ENCODE measurements at places on chromosomes 5 and 9.

DNA sequence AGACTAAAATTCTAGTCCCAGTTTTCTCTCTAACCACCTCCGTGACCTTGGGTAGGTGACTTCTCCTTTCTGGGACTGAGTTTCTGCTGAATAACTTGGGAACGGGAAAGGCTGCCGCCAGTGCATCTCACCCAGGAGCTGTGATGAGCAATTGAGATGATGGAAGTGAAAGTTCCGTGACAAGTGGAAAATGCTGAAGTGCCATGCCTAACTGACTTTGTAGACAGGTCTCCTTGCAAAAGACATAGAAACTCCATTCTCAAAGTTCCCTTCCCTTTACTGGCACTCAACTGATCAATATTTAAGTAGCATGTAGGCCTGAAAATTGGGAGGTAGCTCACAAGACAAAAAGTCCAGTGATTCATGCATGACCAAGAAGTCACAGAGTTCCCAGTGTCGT lies 6.3 kb upstream of the ADAM19 start:
- DNase-seq = no peak

- no peak for DNase-seq
These were observed 14.6 kb downstream of the URM1 start for GRCh38 chr9:128385496-128386460.

DNA sequence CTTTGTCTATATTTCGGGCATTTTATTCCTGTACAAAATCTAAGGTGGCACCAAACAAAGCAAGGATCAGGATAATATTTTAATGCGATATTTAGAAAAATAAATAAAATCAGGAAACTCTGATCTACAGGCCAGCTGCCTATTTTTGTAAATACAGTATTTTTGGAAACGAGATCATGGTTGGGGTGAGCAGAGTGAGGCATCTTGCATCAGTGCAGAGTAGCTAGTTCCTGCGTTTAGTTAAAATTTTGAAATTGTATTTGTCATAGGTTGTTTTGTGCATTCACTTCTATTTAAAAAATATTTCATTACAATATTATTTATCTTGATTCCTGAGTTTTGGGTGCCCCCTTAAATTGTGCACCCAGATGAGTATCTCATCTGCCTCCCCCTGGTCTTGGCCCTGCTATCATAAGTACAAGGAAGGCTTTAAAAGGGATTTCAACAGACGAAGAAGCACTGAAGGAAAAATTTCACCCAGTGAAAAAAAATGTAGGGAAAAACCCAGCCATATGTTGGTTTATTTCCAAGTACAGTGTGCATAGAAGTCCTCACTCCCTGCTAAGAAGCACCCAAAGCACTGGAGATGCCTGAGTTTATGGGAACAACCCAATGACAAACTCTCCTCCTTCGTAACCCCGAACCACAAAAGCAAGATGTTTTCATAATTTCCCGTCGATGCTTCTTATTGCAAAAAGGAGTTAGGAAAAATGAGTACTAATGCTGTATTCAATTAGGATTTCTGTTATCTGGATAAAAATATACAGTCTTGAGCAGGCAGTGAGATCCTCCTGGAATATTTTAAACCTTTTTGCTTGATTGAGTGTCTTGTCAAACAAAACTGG lies 304.7 kb upstream of the CLINT1 start:
- DNase-seq = no peak

- no peak for DNase-seq
These were observed 259.7 kb upstream of the IRX2 start for GRCh38 chr5:3010953-3011763.

DNA sequence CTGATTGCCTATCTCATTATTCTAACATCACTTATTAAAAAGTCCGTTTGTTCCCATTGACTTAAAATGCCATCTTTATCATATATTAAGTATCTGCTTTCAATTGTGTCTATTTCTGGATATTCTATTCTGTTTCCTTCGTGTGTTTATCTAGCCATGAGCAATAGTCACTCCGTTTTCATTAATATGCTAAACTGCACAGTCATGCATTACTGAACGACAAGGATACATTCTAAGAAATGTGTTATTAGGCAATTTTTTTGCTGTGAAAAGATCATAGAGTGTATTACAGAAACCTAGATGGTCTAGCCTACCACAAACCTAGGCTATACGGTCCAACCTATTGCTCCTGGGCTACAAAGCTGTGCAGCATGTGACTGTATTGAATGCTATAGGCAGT lies 482.9 kb downstream of the IRX1 start:
- DNase-seq = no peak

DNA sequence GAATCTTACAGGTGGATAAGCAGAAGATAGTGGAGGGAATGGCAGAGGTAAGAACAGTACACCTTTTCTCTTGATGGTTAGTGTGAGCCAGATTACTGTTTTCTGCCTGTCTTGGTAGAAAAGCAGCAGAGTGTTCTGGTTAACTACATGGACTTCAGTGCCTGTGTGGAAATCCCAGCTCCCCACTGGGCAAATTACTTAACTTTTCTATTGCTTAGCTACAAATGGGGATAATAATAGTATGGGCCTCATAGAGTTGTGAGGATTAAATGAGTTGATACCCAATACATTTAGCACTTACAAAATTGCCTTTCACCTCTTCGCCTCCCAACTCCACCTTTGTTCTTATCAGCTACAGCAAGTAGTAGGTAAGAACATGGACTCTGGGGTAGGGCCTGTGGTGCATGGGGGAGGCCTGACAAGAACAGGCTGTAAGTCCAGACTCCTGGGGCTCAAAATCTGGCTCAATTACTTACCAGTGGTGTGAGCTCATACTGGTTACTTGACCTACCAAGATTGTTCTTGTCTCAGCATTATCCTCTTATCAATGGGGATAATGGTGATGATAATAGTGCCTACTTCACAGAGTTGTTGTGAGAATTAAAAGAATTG lies 125.1 kb downstream of the LIFR start:
- DNase-seq = no peak

- DNase-seq = no peak
These were observed 104.3 kb downstream of the PLPPR1 start for GRCh38 chr9:101132801-101133200.

GRCh38 chr5:76788362-76788761 lies 30.5 kb upstream of the F2RL1 start:
- no peak for DNase-seq

- no peak for DNase-seq
These were observed 46.2 kb downstream of the ASS1 start for GRCh38 chr9:130490981-130491380.

- DNase-seq = peak; percentile 87
These were observed 14.3 kb downstream of the GBGT1 start for GRCh38 chr9:133149130-133150015.

DNA sequence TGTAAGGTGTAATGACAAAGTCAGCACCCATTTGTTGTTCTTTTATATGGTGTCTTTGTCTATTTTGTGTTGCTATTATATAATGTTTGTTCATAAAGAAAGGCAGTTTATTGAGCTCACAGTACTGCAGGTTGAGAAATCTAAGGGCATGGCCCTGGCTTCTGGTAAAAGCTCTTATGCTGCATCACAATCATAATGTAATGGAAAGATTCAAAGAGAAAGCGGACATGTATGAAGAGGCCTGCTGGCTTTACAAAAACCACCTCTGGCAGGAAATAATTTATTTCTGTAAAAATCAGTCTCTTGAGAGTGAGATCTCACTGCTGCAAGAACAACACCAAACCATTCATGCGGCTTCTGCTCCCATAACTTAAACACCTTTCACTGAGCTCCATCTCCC lies 746.7 kb upstream of the FAM174A start:
- DNase-seq = no peak

DNA sequence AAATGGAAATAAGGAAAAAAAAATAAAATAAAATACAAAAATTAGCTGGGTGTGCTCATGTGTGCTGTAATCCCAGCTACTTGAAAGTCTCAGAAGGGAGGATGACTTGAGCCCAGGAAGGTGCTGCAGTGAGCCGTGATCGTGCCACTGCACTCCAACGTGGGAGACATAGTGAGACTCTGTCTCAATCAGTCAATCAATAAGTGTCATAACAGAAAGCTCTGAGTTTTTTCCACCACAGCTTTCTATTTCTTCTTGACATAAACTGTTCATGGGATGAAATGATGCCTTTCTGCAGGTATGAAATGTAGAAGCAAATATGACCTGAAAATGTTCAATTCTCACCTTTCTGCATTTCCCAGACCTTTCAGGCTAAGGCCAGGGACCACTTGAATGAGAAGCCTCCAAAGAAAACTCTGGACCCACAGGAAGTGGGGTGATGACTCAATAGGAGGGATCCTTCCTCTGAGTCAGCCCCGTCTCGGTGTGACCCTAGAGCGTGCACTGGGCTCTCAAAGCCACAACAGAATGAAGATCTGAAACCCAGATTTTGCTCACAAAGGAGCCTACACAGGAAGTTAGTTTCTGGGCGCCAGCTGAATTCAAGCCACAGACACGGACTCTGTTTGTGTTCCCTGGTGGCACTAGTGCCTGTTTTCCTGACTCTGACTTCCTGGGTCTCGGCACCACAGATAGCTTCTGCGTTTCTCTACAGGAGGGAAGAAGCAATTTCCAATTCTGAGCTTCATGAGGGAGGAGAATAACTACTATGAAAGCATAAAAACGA lies 62.0 kb downstream of the ANKH start:
- DNase-seq = no peak

DNA sequence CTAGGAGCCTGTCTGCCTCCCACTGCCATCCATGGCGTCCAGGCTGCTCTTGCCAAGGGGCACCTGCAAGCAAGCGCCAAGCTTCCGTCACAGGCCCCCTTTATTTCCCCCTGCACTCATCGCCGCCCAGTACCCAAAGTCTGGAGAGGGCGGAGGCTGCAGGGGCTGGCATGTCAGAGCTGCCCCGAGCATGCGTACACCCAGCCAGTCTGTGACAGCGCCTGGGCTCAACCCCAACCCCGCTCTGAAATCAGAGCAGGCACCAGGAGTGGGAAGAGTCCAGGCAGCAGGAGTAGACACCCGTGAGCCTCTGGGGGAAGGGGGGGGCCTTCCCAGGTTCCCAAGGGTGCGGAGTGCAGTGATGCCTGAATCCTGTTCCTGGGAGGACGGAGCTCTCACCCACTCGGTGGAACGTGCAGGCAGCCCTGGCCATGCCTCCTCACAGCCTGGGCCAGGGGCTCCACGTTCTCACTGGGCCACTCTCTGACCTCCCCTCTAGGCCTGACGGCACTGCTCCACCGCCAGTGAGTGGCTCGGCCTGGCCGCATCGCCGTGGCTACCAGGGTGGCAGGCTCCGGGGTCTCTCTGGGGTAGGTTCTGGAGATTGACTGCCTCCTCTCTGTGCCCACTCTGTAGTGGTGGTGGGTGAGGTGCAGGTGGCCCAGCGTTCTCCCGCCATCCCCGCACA lies 469.0 kb downstream of the CDH9 start:
- DNase-seq = no peak

DNA sequence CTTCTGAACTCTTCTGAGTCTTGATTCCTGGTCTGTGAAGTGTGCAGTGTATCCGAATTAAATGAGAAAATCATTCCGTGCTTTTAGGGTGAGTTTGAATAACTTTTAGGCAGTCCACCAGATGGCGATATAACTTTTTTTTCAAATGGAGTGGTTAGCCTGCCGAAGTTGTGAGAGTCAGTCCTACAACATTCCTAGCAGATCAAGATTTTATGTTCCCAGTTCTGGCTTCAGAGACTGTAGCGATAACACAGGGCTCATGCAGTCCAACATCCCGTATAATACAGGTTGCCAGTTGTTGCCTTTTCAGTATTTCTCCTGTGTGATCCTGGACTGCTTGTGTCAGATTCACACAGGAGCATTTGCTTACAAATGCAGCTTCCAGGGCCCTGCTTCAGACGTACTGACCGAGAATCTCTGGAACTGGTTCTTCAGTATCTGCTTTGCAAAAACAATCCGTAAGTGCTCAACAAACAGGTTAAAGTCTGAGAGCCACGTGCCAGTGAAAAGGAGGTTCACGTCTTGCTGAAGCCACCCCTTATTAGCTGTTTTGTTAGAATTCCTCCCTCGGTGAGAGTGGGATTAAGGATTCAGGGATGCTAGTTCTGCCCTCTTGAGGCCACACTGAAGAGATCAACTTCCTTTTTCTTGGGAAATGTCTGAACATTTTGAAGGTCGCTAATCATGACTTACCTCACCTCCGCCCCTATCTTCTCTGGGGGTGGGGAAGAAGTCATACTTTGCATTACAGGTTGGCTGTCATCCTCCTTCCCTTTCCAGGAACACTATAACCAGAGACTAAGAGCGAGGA lies 22.8 kb downstream of the SMIM3 start:
- DNase-seq = peak; percentile 28

Data from NCI-H146 (cell line).